ENCODE measurements at places on chromosomes 4 and X.

DNA sequence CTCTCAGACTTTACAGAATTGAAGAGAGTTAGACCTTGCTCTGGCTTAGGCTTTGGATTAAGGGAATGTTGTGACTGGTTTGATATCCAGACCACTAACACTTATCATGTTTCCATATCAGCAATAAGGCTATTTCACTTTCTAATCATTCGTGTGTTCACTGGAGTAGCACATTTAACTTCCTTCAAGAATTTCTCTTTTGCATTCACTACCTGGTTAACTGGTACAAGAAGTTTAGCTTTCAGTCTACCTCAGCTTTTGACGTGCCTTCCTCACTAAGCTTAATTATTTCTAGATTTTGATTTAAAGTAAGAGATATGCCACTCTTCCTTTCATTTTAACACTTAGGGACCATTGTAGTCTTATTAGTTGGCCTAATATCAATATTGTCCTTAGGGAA is 62.6 kb downstream of the CASP6 start:
- no peak for DNase-seq

DNA sequence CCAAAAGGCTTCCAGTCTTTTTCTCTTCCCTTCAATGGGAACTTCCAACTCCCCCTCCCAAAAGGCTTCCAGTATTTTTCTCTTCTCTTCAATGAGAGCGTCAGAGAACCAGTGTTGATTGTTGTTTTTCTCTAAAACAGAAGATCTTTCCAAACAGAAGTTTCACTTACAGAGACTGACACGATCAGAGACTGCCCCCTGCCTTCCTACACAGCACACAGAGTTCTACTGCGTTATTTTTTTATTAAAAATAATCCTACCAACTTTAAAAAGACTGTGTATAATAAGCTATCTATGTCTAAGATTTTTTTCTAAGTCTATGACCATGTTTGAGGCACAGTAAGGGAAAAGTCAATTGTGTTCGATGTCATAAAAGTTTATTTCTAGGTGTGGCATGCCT is 3.5 kb upstream of the HTR2C start:
- no peak for DNase-seq

- DNase-seq, result no peak
Measured at GRCh38 chr4:148205476-148205875, 236.7 kb downstream of the NR3C2 start.

GRCh38 chrX:5305452-5305851 is 923.2 kb downstream of the NLGN4X start:
- no peak for DNase-seq

DNA sequence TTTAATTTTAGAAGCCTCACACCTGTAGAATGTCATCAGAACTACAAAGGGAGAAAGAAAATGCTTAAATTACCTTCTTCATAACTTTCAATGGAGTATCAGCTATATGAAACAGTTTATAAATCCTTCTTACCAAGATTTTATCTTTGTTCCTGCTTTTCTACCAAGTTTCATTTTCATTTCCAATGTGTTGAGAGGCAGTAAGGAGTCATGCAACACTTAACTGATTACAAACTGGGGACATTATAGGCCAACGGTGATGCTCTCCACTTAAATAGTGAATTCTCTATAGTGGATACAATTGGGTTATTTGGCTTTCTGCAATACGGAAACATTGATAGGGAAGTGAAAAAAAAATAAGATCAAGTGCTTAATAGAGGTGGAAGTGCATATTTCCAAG is 145.2 kb upstream of the FTHL17 start:
- DNase-seq, result no peak

GRCh38 chr4:142778430-142778829 is 67.7 kb downstream of the INPP4B start:
- DNase-seq, result no peak

DNA sequence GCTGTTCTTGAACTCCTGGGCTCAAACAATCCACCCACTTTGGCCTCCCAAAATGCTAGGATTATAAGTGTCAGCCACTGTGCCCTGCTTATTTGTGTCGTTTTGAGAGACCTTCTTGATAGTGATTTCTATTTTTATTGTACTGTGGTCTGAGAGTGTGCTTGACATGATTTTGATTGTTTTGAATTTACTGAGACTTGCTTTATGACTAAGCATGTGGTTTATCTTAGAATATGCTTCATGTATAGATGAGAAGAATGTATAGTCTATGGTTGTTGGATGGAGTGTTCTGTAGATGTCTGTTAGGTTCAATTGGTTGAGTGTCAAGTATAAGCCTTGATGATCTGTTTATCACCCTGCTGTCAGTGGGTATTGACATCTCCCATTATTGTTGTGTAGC is 789.3 kb downstream of the IL1RAPL1 start:
- no peak for DNase-seq

- DNase-seq, result no peak
Measured at GRCh38 chr4:94000559-94000958, 172.0 kb downstream of the ATOH1 start.

GRCh38 chr4:184587221-184587620 is 62.0 kb downstream of the CASP3 start:
- no peak for DNase-seq

- peak; percentile 74 for DNase-seq
Measured at GRCh38 chr4:77862478-77863216, at the start of gene MRPL1. MRPL1 (plus strand) TSS chr4:77862830; CDS start chr4:77862849, 19 bp downstream.

DNA sequence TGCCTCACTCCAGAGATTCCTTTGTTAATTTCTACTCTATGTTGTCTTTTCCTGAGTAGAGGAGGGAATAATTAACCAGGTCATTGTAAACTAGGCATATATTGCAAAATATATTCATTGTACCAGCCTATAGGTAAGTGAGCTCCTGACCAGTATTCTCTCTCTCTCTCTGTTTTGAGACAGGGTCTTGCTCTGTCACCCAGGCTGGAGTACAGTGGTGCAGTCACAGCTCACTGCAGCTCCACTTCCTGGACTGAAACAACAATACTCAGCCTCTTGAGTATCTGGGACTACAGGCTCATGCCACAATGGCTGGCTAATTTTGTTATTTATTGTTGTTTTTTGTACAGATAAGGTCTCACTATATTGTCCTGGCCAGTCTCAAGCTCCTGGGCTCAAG is 198.3 kb downstream of the ARAP2 start:
- no peak for DNase-seq

GRCh38 chrX:134732152-134732551 is 73.9 kb upstream of the PLAC1 start:
- DNase-seq, result no peak

- no peak for DNase-seq
Measured at GRCh38 chr4:67521506-67521905, 23.8 kb downstream of the CENPC start.

- DNase-seq, result peak; percentile 19
Measured at GRCh38 chrX:100685284-100685996, 41.4 kb downstream of the SRPX2 start.

DNA sequence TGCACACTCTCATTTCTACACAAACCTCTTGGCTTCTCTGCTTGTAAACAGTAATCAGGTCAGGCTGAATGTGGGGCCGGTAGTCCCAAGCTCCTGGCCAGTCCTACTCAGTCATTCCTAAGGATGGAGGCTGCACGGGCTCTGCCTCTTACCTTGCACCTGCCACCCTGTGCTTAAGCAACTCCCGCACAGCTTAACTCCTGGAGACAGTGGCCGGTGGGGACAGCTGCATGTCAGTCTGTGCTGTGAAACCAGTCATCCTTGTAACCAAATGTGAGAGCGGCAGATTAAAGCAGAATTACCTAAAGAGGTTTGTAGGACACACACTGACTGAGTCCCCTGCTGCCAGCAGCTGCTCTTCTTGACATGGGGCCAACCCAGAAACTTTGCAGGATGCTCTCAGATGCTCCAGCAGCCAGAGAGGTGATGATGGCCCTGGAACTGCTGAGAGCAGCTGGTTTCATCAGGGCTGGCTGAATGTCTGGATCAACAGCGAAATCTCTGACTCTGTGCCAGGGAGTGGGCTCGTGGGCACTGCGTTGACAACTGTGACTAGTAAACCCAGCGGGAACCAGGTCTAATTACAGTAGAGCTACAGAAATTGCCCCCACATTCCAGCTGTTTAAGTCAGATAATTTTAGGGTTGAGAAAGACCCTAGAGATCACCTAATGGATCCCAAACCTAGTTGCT is 123.7 kb downstream of the ANAPC4 start:
- DNase-seq, result no peak

DNA sequence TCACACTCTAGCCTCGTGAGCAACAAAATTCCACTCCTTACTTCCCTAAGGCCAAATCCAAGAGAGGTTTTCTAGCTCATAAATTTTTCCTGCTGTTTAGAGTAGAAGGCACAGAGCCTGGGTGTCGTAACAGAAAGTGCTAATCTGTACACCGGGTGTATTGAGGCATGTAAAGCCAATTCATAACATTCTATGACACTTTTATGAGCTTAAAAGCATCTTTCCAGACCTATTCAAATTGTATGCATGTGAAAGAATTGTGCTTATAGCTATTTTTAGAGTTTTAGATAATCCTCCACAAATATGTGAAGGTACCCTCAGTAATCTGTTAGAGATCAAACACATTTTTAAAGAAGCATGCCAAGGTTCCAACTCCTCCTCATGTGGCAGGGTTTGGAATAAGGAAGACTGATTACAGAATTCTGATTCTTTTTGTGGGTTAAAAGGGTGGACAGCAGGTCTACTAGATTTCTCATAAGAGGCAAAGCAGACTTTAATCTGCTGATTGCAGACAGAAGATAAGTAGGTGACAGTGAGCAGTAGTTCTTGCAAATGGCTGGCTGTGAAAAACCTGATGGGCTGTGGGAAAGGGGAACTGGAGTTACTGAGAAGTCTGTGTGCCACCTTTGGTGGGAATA is 25.5 kb upstream of the LRCH2 start:
- DNase-seq, result no peak

DNA sequence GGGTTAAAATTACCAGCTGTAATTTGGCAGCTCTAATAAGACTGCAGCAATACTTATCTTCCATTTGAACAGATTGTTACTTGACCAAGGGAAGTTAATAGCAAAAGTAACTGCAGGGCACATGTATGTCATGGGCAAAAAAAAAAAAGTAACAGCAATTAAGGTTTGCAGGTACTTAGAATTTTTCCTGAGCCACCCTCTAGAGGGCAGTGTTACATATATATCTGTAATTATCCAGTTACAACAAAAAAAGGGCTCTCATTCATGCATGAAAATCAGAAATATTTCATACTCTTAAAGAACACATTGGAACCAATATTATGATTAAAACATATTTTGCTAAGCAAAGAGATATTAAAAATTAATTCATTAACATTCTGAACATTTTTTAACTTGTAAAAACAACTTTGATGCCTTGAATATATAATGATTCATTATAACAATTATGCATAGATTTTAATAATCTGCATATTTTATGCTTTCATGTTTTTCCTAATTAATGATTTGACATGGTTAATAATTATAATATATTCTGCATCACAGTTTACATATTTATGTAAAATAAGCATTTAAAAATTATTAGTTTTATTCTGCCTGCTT is 25.1 kb downstream of the XIAP start:
- no peak for DNase-seq

GRCh38 chrX:2513121-2513664 is 12.4 kb upstream of the DHRSX start:
- no peak for DNase-seq

DNA sequence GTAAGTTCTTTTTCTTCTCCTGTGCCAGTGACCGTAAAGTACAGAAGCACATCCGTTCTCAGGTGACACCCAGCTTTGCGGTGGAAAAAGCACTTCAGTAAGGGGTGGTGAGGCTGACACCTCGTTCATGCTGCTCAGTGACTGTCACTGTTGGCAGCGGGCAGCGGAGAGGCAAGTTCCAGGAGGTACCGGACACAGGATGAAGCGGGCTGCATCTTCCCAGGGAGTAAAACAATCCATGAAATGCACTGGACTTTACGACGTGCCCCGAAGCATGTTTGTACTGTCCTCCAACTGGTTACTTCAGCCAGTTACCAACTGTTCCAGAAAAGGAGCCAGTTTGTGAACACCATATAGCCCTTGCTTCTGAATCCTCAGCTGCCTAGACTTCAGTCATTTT is 110.7 kb downstream of the ZNF827 start:
- no peak for DNase-seq

DNA sequence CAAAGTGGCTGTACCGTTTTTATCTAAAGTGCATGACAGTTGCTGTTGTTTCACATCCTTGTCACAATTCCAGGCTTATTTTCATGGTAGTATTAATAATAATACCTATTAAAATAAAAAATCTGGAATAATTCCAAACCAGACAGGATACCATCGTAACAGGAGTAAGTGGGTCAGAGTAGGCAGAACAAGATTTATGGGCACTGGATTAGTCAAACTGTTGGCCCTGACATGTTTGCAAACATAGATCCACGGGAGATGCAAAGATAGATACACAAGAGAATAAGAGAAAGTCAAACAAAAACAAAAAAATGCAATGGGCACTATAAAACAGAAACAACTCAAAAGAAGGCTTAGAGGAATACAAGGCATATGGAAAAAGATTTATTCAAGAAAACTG is 449.5 kb upstream of the HS3ST1 start:
- no peak for DNase-seq

- no peak for DNase-seq
Measured at GRCh38 chrX:13688384-13688957, 457 bp upstream of the RAB9A start.

- DNase-seq, result no peak
Measured at GRCh38 chr4:112023402-112023950, 121.8 kb upstream of the FAM241A start.

- DNase-seq, result no peak
Measured at GRCh38 chrX:118631586-118631985, 95.8 kb upstream of the IL13RA1 start.

DNA sequence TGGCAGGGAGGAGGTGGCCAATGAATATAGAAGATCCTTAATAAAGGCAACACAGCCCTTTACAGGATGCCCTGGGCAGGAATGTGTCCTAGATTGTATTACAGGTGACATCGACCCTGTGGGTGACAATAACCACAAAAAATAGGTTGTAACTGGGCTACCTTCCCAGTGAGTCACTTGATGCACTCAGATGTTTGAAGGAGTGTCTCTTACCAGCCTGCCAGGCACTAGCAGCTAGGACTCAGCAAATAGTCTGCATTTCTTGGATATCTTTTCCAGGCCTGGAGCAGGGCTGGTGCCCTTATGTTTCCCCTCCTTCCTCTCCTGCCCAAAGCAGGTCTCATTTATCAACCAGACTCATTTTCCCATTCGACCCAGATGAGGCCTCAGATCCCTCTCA is 50.9 kb upstream of the TMEM164 start:
- DNase-seq, result no peak

DNA sequence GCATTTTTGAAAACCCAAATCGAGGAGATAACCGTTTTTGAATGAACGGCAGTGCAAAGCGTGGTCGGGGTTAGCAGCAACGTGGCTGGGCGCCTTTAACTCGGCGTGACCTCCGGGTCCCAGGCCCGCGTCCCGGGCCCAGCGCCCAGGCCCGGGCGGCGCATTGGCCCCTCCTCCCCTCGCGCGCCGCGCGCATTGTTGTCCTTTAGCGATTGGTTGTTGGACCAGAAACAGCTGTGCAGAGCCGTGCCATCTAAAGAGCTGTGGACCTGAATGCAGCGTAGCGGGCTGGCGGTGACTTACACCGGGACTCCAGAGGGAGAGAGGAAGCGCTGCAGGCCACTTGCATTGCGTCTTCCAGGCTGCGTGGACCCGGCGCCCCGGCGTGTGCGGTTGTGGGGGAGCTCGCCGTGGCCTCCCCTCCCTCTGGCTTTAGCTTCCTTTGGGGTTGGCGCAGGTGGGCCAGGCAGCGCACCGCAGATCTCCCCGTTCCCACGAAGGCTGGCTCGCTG is at the start of gene STOX2:
Gene STOX2, plus strand, starts transcription at position 227 of the 512 bp plus-strand sequence. CDS start 1,484 bp downstream, outside the sequence.
- DNase-seq, result no peak

- no peak for DNase-seq
Measured at GRCh38 chrX:9765072-9765736, 443 bp downstream of the GPR143 start.

- DNase-seq, result no peak
Measured at GRCh38 chrX:84046403-84046984, 141.5 kb downstream of the RPS6KA6 start.
